ENCODE measurements at places on chromosomes 5 and 9.

GRCh38 chr5:135821802-135822201, 12.7 kb upstream of the SLC25A48 start:
- DNase-seq: no peak

- no peak for DNase-seq
Measured at GRCh38 chr9:100474082-100474923, 1.4 kb downstream of the TMEFF1 start.

DNA sequence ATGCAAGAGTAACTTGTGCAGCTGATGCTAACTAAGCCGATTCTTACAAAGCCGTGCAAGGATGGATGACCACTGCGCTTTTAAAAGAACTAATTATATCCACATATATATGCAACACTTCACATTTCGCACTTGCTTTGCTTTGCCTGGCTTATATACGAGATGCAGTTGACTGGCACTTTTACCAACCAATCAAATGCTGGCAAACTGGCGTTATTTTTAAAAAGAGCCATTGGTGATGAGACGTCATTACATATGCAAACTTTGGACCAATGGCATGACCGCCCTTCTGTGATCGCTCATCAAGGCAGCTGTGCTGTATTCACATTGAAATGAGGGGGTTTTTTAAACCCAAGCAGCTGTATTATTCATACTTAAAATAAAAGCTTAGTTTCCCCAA, 1147.7 kb upstream of the WWC1 start:
- no peak for DNase-seq

DNA sequence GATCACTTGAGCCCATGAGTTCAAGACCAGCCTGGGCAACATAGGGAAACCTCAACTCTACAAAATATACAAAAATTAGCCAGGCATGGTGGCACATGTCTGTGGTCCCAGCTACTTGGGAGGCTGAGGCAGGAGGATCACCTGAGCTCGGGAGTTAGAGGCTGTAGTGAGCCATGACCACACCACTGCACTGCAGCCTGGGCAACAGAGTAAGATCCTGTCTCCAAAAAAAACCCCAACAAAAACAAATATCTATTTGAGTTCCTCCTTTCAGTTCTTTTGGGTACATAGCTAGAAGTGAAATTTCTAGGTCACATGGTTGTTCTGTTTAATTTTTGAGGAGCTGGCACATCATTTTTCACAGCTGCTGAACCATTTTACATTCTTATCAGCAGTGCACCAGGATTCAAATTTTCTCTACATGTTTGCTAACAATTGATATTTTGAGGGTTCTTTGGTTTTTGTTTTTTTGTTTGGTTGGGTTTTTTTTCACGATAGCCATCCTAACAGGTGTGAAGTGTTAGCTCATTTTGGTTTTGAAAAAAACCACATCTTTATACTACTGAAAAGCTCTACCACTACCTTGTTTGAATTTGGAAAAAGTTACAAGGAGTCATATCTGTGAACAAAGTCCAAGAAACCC, 176.9 kb upstream of the SLC12A2 start:
- DNase-seq: no peak

DNA sequence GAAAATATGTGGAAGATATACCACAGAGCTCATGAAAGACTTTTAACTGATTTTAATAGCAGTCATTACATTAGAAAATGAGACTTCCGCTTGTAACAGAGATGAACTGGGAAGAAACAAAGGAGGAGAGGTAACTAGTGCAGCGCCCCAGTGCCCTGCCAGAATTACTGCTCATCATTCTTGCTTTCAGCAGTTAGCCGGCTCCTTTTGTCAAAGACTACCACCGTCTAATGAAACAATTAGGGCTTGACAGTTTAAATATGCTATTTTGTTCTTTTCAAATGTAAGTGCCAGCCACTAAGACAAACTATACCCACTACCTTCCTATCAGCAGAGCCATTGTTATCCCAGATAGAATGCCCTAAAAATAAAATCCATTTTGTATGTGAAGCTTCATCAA, 328.4 kb downstream of the EFNA5 start:
- no peak for DNase-seq

- no peak for DNase-seq
Measured at GRCh38 chr9:18881758-18882157, 151.3 kb downstream of the SAXO1 start.

DNA sequence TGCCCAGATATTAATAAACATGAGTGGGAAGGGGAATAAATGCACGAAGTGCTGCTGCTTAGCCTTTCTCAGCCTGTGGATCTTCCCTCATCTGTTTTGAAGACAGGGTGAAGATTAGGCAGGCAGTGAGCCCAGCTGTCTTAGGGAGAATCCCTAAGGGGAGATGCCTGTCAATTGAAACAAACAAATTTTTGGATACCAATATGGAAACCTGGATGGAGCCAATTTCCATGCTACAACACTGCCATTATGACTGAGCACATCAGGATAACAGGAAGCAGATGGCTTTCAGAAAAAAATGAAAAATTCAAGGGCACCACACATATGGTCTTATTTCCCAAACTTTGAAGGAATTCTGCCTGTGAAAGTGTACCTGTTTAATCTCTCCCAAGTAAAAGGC, 80.3 kb downstream of the HMHB1 start:
- no peak for DNase-seq

GRCh38 chr5:372996-373709, 51.6 kb downstream of the AHRR start:
- no peak for DNase-seq

DNA sequence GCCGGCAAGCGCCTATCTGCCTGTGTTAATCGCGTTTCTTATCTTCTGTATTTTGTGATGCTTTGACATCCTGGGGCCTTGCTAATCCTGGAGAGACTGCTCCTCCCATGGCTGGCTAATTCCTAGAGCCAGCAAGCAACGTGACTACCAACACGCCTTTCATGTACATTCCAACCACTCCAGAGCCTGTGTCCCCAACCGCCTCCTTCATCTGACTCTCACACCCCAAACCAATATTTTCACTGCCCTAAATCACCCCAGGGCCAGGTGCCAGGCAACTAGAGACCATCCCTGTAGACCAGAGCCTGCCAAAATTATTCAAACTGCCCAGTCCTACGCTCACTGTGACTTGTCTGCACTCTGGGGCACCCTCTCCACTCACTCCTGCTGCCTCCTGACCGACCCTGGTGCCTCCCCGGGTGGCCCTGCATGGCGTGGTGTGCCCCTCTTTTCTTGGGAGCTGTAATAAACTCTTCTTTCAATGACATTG, 50.5 kb upstream of the COL5A1 start:
- DNase-seq: no peak

DNA sequence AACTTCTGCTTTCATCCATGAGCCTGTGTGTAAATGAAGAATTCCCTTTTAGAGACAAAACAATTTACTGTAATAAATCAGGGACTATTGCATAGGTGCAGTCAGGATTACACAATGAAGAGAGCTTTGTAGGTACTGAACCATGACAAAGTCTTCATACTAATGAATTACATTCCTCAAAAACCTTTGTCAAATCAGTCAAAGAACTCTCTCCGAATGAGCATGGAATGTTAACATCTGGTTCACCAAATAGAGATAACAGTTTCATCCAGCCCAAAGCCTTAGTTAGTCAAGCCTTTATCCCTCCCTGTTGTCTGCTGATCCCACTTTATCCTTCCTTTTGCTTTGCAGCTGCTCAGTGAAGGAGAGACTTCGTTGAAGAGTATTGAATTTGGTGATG, 62.9 kb upstream of the DMRTA1 start:
- peak; percentile 10 for DNase-seq

GRCh38 chr9:98118640-98119601, at the start of gene TRIM14:
TSS of gene TRIM14 (minus strand) at chr9:98119222. CDS start at chr9:98119188, 34 bp downstream.
- DNase-seq: peak; percentile 82

GRCh38 chr5:144369006-144369405, 198.3 kb downstream of the KCTD16 start:
- peak; percentile 57 for DNase-seq

- DNase-seq: peak; percentile 71
Measured at GRCh38 chr9:85431339-85432102, 310.2 kb downstream of the AGTPBP1 start.

- DNase-seq: no peak
Measured at GRCh38 chr9:136177224-136177623, 27.7 kb downstream of the LHX3 start.

DNA sequence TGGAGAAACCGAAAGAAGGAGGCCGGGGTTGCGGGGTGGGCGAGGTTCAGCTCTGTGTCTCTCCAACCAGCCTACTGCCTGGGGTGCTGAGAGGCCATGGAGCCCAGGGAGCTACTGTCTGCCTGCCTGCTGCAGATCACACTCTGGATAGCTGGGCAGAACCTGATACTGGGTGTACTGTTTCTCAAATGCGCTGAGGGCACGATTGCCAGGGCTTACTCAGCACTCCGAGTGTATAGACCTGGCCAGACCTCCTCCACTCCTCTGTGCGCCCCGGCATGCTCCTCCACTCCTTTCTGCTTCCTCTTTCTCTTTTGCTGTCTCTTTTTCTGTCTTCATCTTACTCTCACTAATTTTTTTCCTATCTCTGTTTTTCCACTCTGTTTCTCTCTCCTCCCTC, 215.1 kb downstream of the PAPPA start:
- DNase-seq: no peak

GRCh38 chr5:119896826-119897536, 267.6 kb downstream of the FAM170A start:
- DNase-seq: no peak

GRCh38 chr5:177594071-177594470, 2.1 kb downstream of the TMED9 start:
- no peak for DNase-seq

GRCh38 chr5:67902497-67902830, 313.1 kb upstream of the PIK3R1 start:
- DNase-seq: no peak

DNA sequence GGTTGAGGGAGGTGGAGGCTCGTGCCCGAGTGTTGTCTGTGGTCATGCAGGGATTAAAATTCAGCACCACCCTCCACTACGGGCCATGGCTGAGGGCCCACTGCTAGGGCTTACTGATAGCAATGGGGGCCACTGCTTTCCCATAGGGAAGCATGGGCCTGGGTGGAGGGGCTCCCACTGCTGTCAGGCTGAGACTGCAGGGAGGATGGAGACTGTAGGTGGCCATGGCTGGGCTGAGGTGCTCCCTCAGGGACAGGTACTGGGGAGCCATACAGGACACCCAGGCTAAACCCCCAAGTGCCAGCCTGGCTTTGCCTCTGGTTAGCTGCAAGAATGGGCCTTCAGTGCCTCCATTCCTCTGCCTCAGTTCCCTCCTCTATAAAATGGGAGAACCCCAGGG, 26.1 kb downstream of the FAM163B start:
- DNase-seq: no peak
